MCF 10A (cell line): ENCODE measurements at places on chromosomes 13 and 19.

GRCh38 chr19:1361601-1362386, 21.9 kb upstream of the NDUFS7 start:
- DNase-seq, result peak; percentile 57

GRCh38 chr13:82720986-82721385, 1161.3 kb downstream of the SLITRK1 start:
- no peak for DNase-seq

GRCh38 chr19:45103508-45104319, 10.7 kb downstream of the PPP1R37 start:
- DNase-seq, result no peak

DNA sequence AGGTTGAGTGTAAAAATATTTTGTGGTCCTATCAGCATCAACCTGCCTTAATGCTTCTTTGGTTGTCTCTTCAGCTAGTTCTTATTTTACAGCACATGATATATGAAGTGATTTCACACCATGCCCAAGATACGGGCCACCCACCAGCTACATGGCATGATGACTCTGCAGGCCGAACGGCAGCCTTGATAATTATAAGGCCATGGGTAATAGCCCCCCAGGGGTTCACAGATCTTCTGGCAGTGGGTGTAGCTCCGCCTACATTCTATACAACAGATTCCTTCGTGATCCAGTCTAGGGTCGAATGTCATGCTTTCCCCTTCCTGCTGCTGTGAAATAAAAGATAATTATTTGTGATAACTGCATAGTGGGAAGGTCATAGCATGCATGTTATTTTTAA, 36.1 kb downstream of the CNMD start:
- DNase-seq, result no peak

- peak; percentile 21 for DNase-seq
These were observed 26.5 kb upstream of the FOXO1 start for GRCh38 chr13:40692946-40693345.

DNA sequence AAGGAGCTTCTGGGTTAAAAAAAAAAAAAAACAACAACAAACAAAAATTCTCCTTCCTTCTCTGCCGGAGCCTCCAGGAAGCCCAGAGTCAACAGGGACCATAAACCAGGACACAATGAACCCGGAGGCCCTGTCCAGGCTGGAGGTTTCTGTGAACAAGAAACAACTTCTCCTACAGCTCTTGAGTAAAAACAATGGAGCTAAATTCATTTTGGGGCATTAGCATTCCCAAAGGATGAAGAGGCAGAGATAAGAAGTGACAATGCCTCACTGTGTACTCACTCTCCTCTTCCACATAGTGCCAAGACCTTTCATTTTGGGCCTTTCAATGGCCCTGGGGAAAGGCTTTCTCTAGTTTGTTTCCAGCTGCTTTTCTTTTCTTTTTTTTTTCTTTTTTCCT, 9.0 kb downstream of the RHPN2 start:
- DNase-seq, result no peak

DNA sequence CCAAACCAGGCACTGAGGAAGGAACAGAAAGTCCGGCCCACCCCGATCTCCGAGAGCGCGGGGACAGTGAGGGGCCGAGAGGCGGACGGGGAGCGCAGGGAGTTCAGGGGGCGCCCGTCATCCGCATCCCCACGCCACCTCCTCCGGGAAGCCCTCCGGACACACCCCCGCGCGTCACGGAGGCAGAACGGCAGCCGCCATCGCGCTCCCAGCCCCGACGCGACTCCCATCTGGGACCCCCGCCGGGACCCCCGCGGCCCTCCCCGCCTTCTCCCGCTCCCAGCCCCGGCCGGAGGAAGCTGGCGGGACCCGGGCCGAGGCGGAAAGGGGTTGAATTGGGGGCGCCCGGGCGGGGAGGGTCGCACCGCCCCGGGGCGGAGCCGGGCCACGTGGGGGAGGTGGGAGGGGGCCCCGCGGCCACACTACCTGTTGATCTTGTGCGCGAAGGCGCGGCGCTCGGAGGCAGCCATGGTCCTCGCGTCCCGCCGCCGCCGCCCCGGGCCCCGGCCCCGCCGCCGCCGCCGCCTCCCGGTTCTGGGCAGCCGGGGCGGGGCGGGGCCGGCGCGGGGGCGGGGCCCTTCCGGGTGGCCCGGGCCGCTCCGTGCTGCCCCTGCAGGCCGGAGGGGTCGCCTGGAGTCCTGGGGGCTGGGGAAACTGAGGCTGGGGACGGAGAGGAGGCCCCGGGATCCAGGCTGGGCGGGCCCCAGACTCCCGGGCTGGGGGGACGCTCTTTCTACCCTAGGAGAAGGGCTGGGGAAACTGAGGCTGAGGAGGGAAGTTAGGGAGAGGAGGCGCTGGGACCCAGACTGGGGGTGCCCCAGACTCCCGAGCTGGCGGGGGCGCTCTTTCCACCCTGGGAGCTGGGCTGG, at the start of gene DOCK6:
TSS of gene DOCK6 (minus strand) at position 554 of the 869 bp plus-strand sequence. CDS start at position 470, 84 bp downstream.
- DNase-seq, result no peak

DNA sequence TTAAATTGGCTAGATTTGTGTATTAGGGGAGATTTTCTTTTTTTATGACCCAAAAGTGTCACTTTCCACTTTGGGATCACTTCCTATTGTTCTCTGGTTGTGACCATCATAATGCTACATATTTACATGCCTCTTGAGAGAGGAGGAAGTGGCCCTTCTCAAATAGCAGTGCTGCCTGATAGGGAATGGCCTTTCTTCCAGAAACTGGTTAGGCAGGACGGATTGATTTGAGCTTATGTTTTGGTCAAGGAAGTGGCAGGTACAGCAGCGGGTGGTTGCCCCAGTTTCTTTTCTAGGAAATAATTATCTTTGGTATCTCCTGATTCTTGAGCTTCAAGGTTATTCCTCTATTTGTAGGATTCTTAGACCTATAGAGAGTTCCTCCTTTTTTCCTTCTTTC, 21.9 kb upstream of the WTIP start:
- no peak for DNase-seq

- no peak for DNase-seq
These were observed 34.3 kb downstream of the POU4F1 start for GRCh38 chr13:78569029-78569428.

GRCh38 chr13:110272651-110273050, 34.3 kb downstream of the COL4A1 start:
- DNase-seq, result no peak

DNA sequence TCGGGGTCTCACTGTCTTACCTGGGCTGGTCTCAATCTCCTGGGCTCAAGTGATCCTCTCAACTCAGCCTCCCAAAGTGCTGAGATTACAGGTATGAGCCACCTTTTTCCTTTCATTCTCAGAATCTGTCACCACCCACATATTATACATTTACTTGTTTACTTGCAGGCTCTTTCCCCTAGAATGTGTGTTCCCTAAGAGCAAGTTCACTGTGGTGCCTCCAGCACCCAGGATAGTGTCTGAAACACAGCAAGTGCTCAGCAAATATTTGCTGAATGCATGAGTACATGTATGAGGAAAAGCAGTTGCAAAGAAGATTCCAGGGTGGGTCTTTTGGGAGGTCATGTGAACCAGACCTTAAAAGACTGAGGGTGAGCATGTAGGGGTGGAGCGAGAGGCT, 96.8 kb downstream of the RGCC start:
- DNase-seq, result no peak

DNA sequence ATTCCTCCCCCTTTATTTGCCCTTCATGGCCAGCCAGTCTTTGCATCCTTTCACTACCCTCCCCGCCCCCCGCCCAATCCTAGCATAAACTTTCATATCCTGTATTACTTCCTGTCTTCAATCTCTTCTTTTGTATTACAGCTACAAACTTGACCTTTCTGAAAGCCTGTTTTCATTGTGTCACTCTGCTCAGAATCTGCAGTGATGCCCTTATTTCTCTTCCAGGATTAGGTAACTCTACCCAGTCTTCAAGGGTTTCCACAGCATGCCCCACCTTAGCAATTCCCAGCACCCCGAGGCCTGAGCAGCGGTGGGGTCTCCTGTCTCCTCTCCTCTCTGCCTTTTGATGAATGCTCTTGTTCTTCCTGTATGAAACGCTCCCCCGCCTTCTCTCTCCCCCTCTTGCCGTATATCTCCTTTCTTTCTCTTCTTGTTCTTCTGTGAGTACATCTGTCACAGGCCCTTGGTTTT, 145.6 kb downstream of the SHISA2 start:
- no peak for DNase-seq

DNA sequence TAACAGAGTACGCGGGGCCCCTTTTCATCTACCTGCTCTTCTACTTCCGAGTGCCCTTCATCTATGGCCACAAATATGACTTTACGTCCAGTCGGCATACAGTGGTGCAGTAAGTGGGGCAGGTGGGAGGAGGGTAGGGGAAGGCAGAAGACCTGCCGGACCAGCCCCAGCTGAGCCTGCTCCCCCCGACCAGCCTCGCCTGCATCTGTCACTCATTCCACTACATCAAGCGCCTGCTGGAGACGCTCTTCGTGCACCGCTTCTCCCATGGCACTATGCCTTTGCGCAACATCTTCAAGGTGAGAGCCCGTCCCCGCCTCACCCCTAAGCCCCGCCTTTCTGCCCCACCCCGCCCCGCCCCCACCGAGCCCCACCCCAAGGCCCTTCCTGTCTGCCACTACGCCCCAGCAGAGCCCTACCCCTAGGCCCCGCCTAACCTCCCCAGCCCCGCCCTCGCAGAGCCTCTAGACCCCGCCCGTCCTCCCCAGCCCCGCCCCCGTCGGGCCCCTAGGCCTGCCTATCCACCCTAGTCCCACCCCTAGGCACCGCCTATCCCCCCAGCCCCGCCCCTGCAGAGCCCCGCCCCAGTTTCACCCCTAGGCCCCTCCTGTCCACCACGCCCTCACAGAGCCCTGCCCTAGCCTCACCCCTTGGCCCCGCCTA, 7.7 kb downstream of the NDUFB7 start:
- DNase-seq, result peak; percentile 81

DNA sequence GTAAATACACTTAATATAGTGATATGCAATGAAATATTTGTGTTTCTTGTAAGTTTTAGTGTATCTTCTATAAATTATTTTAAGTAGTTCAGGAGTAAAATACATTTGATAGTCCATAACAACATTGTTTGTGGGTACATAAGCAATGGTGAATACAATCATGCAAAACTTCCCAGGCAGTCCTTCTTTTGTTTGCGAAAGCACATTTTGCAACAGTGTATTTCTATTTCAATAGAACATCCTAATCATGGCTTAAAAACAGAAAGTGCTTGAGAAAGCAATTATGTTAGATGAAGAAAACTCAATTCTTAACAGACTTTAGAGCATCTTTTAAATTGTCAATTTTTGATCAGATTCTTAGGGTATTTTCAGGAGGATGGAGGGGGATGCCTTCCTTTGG, 155.6 kb downstream of the POSTN start:
- DNase-seq, result peak; percentile 33

DNA sequence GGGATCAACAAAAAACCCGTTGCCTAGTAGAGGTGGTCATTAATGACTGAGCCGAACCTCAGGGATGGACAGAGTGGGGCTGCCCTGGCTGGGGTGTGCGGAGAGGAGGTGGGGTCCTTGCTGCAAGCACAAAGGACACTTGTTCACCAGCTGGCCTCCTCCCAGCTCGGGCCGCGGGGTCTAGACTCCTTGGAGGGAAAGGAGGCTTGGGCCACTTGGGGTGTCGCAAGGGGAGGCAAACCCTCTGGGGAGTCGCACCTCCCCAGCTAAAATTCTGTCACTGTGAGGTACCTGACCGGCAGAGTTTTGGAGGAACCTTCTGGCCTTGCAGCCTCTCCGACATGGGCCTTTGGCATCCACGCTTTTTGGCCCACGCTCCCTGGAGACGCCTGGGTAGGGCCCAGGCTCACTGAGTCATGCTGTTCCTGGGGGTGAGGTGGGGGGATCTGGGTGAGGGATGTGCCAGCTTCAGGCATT, 8.2 kb downstream of the KLHL26 start:
- DNase-seq, result no peak
